Stimulated activated naive CD4-positive, alpha-beta T cell (primary cell): ENCODE measurements at places on chromosomes 4 and X.

GRCh38 chrX:110430293-110431076 is 71.8 kb downstream of the RTL9 start:
- no peak for DNase-seq

GRCh38 chrX:25144043-25144940 is 128.5 kb upstream of the ARX start:
- peak; percentile 1 for DNase-seq

DNA sequence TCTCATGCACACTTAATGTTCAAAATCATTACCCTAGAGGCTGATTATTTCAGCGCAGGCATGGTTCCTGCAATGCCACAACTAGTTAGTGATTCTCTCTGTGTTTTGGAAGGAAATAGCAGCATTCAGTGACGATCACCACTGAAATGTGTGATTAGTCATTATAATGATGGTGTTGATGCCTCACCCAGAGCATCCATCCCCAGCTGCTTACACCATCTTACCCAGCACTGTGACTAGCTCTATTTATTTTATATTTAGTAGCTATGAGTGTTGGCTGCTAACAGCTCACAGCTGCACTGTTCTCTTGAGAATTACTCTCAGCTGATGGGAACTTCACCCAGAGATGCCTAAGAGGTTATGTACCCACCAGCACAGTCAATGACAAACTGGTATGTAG is 60.5 kb upstream of the TSPAN7 start:
- no peak for DNase-seq

DNA sequence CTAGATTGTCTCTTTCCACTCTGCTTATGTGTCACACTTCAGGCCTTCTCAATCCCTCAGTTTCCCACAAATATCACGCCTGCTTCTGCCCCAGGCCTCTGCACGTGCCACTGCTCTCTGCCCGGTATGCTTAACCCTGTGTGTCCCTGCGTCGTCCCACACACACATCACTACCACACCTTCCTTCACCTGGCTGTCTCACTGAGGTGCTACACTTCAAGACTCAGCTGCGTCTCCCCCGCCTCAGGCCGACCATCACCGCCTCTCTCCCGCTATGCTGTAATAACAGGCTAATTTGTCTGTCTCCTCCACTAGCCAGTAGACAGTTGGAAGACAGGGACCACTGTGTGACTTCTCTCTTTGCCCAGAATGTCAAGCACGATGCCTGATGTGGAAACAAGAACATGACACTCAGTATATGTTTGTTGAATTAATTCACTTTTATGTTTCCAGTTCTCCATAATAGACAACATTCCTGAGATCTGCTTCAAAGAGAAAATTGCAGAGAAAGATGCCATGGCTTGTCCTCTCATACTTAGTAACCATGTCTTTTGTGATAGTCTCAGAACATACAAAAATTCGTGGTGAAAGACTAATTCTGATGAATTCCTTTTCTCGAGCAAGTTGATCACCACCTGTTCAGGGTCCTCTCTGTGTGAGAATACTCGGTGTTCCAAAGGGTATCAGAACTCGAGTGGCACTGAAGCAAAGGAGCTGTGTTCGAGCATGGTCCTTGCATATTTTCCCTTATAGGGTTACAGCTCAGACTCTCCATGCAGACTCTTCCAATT is 54.2 kb downstream of the AFAP1 start:
- DNase-seq, result no peak

GRCh38 chr4:174279433-174280155 is 3.9 kb downstream of the FBXO8 start:
- no peak for DNase-seq

- DNase-seq, result no peak
These were observed 114.1 kb downstream of the MGST2 start for GRCh38 chr4:139779691-139780090.

DNA sequence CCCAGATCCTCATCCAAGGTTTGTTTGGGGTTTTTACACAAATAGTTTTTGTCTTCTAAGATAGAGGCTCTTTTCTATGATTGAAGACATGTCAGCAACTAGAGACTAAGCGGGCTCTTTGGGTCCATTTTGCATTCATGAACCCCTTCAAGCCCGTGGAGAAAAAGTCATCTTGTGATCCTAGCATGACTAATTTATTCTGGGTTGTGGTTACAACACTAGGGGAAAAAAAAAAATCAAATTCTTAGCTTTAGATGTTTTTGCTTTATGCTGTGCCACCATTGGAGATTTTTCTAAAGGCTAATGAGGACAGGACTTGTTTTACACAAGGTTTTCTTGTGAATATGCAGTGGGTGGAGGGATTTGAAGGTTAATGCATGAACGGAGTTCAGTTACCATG is 440.0 kb downstream of the PCDH7 start:
- no peak for DNase-seq

DNA sequence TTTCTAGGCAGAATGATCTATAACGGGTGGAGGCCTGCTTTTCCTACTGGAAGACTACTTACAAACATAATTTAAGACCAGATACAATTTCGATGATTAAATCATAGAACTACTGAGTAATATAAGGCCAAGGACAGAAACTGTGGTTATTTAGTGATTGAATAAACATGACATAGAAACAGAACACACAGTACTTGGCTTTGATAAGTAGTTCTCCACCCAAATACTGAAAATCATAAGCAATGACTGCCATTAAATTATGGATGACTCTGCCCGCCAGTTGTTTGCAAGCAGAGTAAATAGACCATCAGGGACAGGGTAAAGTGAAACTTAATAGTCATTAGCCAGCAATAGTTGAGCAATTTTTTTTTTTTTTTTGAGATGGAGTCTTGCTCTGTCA is 17.2 kb upstream of the SMIM14 start:
- DNase-seq, result no peak

DNA sequence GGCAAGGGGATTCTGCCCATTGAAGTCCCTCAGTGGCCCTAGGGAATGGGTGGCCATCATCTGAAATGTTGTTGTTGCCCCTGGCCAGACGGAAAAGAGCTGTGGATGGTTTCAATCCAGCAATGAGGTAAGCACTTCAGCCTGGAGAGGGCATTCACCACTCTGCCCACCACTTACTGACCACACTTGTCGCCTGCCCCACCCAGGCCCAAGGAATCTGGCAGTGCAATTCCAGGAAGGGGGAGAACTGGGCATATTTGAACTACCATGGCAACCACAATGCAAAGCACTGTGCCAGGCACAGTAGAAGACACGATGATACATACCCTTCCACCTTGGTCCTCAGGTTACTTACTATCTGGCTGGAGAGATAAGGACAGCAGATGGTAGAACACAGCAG is 161.6 kb downstream of the PDGFRA start:
- DNase-seq, result no peak

GRCh38 chr4:1910643-1911042 is 39.5 kb downstream of the NSD2 start:
- no peak for DNase-seq

GRCh38 chr4:76712564-76712963 is 185.4 kb downstream of the SOWAHB start:
- DNase-seq, result no peak

DNA sequence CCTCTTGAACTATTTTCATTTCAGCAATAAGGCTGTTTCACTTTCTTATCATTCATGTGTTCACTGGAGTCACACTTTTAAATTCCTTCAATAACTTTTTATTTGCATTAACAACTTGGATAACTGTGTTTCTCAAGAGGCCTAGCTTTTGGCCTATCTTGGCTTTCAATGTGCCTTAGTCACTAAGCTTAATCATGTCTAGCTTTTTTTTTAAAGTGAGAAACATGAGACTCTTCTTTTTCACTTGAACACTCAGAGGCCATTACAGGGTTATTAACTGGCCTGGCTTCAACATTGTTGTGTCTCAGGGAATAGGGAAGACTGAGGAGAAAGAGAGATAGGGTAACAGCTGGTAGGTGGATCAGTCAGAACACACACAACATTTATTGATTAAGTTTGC is 64.0 kb upstream of the VCX2 start:
- DNase-seq, result no peak

GRCh38 chr4:153676984-153677383 is 7.1 kb upstream of the TLR2 start:
- no peak for DNase-seq

GRCh38 chr4:795726-796119 is 30.2 kb downstream of the CPLX1 start:
- no peak for DNase-seq

GRCh38 chr4:148823419-148823769 is 381.2 kb upstream of the NR3C2 start:
- DNase-seq, result no peak

- no peak for DNase-seq
These were observed 11.4 kb upstream of the S100G start for GRCh38 chrX:16638533-16638932.

GRCh38 chr4:110475881-110476818 is at the start of gene ENPEP:
Gene ENPEP, plus strand, starts transcription at chr4:110476155. Its CDS starts 260 bp downstream, at chr4:110476415.
- no peak for DNase-seq

GRCh38 chr4:30724247-30724646 is 4.1 kb downstream of the PCDH7 start:
- DNase-seq, result no peak

DNA sequence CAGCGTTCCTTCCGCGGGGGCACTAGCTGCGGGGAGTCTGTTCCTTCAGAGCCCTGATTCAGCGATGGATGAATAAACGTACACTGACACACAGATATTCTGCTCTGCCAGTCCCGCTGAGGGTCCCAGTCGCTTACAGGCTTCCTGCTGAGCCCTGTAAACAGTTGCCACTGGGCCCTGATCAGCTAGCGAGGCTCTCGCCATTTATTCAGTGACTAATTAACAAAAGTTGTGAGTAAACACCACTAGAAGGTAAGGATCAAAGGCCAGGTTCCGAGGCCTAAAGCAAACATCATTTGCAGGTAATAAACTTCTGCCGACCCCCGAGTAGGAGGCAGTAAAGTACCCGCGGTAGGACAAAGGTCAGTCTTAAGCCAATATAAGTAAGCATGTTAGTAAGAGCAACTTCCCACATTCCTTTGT is 442.6 kb upstream of the GALNT7 start:
- DNase-seq, result no peak

DNA sequence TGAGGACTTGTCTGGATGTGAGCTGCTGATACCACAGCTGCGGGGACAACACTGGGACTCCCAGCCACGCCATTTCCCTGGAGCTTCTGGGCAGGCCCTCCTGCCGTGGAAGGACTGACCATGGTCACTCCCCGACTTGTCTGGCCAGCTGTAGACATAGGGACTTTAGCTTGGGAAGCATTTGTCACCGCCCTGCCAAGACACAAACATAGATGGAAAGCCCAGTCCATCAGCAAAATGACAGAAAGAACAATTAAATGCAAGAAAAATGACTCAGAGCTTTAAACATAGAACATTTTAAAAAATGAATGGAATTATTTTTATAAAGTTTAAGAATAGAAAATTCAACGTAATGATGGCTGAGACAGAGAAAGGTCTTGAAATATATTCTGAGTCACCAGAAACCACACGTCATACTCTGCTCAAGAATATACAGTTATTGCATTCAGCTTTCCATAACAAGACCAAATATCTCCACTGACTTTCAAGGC is 107.6 kb upstream of the CBR4 start:
- no peak for DNase-seq

GRCh38 chr4:156536661-156537060 is 434.9 kb downstream of the PDGFC start:
- no peak for DNase-seq

GRCh38 chr4:181702864-181703495 is 540.2 kb upstream of the TENM3 start:
- DNase-seq, result no peak

DNA sequence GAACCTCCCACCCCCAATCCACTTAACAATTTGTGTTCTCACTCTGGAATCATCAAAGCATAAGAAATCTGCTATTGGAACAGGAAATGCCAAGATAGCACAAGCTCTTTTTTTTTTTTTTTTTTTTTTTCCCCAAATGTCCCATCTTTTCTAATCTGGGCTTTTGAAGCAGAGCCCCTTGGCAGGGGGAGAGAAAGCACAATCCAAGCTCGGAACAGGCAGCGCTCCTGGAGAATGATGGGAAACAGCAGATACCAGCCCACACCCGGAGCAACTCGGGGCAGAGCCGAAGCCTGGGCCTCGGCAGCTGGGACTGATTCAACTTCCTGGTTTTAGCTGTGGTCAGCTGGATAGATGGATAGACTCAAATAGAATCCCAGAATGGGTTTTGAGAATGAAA is 235.1 kb downstream of the QDPR start:
- DNase-seq, result no peak

- DNase-seq, result no peak
These were observed 99.8 kb downstream of the PPP1R2C start for GRCh38 chrX:42678133-42678532.

GRCh38 chr4:117560329-117560728 is 474.0 kb upstream of the NDST3 start:
- no peak for DNase-seq
